Renal pelvis (tissue), 12 donors: ENCODE measurements at places on chromosomes 1 and 21. TPM values are rescaled to one million over a fixed set of nuclear protein-coding genes. Genes with fewer than 3 reads are reported as not detected.

Gene CNKSR1
- polyA plus RNA-seq, result 11.9 TPM

Gene AMY2A
- not detected for polyA plus RNA-seq

Gene FABP3
- 101 TPM for polyA plus RNA-seq

- no peak for DNase-seq
Observed at GRCh38 chr21:44984792-44985440, 45.1 kb downstream of the SLX9 start.

Gene KIF21B
- polyA plus RNA-seq, result 2.9 TPM

GRCh38 chr1:103171041-103171590 is 62.8 kb upstream of the COL11A1 start:
- no peak for DNase-seq

GRCh38 chr1:94660258-94660657 is 118.7 kb upstream of the F3 start:
- DNase-seq, result no peak

- DNase-seq, result no peak
Observed at GRCh38 chr1:237879195-237879594, 11.5 kb downstream of the ZP4 start.

- DNase-seq, result no peak
Observed at GRCh38 chr1:103110701-103111100, 2.4 kb upstream of the COL11A1 start.

GRCh38 chr1:240559781-240560180 is 52.2 kb downstream of the GREM2 start:
- DNase-seq, result no peak

Gene C1orf159
- 16.3 TPM for polyA plus RNA-seq

Gene MYOM3
- polyA plus RNA-seq, result 17.6 TPM
